ENCODE measurements at places on chromosomes 3 and 15. TPM values are rescaled to one million over a fixed set of nuclear protein-coding genes. Genes with fewer than 3 reads are reported as not detected.

The ZIC4 gene
- not detected for polyA plus RNA-seq

The ZNF385D gene
- polyA plus RNA-seq, result 17.4 TPM

The CHDH gene
- polyA plus RNA-seq, result 8.8 TPM

The ZNF662 gene
- 51.6 TPM for polyA plus RNA-seq

The ASB14 gene
- polyA plus RNA-seq, result 1.4 TPM

The TM6SF1 gene
- polyA plus RNA-seq, result 3.2 TPM

The FRMD5 gene
- 1.8 TPM for polyA plus RNA-seq

The CD200R1 gene
- 0.53 TPM for polyA plus RNA-seq

The HEG1 gene
- polyA plus RNA-seq, result 27.7 TPM

The ADAMTS9 gene
- 174 TPM for polyA plus RNA-seq

The VEPH1 gene
- 56.0 TPM for polyA plus RNA-seq

The HHLA2 gene
- polyA plus RNA-seq, result 21.3 TPM

The MESP2 gene
- polyA plus RNA-seq, result 0.45 TPM

The TNFAIP8L3 gene
- polyA plus RNA-seq, result 2.2 TPM

The GABRA5 gene
- 0.38 TPM for polyA plus RNA-seq

The ZNF774 gene
- 5.4 TPM for polyA plus RNA-seq

The FRG2C gene
- polyA plus RNA-seq, result not detected

The SERINC4 gene
- polyA plus RNA-seq, result not detected

The CA12 gene
- polyA plus RNA-seq, result 151 TPM

The ECE2 gene
- not detected for polyA plus RNA-seq

The PLIN1 gene
- 1.4 TPM for polyA plus RNA-seq

The LRRC31 gene
- 0.38 TPM for polyA plus RNA-seq

The EPHA6 gene
- polyA plus RNA-seq, result 1.2 TPM

The SAMMSON gene
- polyA plus RNA-seq, result not detected

The BLM gene
- 17.7 TPM for polyA plus RNA-seq

The ANKUB1 gene
- polyA plus RNA-seq, result 0.52 TPM

The PXK gene
- polyA plus RNA-seq, result 32.5 TPM

The RHCG gene
- polyA plus RNA-seq, result 1.9 TPM

The GOLGA6L10 gene
- polyA plus RNA-seq, result 7.8 TPM

Data from left kidney (tissue), 8 donors.